Fibroblast of skin of left biceps (primary cell): ENCODE measurements at places on chromosomes 4 and X.
A peak's percentile ranks its signal among the peaks of the same experiment; 100 is the strongest.

GRCh38 chrX:97366237-97366636 lies 482.5 kb downstream of the RPA4 start:
- no peak for DNase-seq

- no peak for DNase-seq
These were observed 3.6 kb downstream of the MID1IP1 start for GRCh38 chrX:38804682-38805431.

- no peak for DNase-seq
These were observed 12.8 kb downstream of the CTBP1 start for GRCh38 chr4:1236103-1236641.

DNA sequence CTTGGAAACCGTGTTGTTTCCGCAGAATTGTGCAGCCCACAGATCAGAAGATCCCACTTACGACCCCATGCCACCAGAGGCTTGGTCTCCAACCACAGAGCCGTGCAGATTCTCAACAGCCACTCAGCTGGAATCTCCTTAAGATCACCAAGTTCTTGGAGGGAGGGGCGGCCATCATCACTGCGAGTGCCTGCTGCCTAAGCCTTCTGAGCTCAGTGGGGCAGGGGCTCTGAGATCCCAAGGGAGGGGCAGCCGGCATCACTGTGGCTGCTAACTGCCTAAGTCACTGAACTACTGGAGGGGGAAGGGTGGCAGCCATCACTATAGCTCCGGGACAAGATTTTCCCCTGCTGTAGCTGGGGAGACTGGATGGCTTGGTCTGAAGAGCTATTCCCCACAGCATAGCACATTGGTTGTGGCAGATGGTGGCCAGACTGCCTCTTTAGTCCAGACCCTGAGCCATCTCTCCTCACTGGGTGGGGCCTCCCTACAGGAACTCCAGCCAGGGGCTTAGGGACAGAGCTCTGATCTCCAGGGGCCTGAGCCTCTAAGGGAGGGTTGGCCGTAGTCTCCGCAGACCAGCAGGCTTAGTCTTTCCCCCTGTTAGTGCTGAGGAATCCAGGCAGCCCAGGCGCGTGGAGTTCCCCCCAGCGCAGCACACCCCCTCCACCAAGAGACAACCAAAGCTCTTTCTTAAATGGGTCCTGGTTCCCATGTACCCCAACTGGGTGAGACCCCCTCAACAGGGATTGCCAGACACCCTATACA lies 1483.9 kb downstream of the ADGRL3 start:
- no peak for DNase-seq

GRCh38 chr4:176791591-176792325 lies 964 bp downstream of the VEGFC start:
- no peak for DNase-seq

- DNase-seq, result no peak
These were observed 764 bp downstream of the PDGFRA start for GRCh38 chr4:54229631-54230483.

GRCh38 chr4:40649321-40649720 lies 19.7 kb upstream of the RBM47 start:
- DNase-seq, result no peak

- DNase-seq, result no peak
These were observed 113.9 kb upstream of the EOLA2 start for GRCh38 chrX:150052226-150052625.

DNA sequence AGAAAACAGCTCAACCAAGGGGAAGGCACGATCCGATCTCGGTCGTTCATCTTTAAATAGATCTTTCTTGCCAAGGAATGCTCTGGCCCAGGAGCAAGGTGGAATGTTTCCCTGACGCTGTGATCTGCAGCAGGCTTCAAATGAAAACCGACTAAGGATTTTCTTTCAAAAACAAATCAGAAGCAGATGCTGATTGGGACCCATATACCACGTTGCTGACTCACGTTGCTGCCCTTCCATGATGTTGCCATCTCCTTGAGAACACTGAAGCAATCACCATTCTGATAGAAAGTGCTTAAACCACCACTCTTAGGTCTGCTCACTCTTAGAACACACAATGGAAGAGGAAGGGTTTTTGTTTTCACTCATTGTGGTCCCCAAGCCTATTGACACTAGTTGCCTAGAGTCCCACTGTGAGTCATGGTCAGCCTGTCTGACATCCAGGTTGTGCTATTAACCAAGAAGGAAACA lies 26.1 kb downstream of the LAMTOR3 start:
- DNase-seq, result peak; percentile 34

GRCh38 chr4:132383571-132384199 lies 765.4 kb upstream of the PCDH10 start:
- no peak for DNase-seq

DNA sequence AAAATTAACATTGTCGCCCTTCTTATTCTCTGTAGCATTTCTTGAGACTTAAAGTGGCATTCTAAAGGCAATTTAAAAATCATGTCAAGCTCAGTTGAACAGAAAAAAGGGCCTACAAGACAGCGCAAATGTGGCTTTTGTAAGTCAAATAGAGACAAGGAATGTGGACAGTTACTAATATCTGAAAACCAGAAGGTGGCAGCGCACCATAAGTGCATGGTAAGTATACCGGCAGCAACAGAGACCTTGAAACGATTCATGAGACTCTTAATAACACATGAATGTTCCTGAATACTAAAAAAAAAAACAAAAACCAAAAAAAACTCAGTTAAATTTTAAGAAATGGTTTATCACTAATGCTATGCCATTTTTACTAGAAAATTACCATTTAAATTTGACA lies 82.4 kb upstream of the HPRT1 start:
- no peak for DNase-seq

DNA sequence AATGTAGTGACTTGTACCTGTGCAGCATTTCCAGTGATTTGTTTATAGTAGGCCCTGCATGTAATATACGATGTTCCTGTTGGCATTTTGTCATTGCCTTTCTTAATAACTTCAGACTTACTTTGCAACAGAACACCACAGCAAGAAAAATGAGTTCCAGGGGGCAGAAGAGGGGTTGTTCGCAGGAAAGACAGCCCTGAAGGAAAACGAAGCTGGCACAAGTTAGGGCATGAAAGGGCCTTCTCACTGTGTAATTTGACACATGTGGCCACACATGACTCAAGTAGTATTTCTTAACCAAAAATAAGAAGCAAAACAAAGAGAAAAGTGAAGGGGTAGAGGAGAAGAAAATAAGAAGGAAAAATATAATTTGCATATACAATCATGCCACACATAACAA lies 265.8 kb upstream of the SMIM31 start:
- no peak for DNase-seq

DNA sequence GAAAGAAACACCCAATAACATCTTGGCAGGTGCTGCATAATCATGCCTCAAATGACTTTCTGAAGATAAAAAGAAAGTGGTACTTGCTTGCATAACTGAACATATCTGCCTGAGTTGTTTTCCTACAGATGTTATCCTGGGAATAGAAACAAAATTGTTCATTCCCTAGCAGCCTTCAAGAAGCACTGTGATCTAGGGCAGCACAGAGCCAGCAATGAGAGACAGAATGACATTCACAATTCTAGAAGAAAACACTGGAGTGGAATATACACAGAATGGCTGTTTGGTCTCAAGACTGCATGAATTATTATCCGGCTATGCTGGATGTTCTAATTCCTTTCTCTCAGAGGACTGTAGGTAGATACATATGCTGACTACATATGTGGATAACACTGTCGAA lies 790.9 kb downstream of the PDHA2 start:
- DNase-seq, result no peak

DNA sequence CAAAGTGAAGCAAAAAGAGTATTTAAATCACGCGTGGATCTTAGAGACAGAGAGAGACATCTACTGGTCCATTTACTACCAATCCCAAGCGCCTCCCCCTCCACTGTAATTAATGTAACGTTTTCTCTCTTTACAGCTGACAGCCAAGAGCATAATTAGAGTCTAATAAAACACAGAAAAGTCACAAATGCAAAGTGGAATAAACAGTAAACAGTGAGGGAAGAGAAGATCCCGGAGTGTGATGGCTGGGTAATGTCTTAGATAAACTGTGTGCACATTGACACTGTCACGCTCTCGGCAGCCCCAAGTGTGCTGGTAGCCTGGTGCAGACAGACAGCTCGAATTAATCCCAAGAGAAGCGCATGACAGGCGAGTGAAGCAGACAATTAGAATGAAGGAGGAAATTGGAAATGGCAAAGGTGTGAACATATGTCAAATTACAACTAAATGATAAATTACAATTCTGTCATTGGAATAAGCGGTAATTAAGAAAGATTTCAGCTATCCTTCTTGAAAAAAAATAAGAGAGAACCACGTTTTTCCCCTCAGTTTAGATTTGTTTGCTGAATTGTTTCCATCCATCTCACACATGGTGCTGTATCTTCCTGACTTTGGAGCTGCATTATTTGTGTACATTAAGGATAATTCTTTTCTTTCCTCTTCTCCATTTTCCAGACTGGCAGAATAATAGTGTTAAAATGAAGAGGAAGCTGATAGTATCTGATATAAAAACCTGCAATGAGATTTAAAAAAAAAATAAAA lies 100.1 kb downstream of the CXXC4 start:
- DNase-seq, result no peak

DNA sequence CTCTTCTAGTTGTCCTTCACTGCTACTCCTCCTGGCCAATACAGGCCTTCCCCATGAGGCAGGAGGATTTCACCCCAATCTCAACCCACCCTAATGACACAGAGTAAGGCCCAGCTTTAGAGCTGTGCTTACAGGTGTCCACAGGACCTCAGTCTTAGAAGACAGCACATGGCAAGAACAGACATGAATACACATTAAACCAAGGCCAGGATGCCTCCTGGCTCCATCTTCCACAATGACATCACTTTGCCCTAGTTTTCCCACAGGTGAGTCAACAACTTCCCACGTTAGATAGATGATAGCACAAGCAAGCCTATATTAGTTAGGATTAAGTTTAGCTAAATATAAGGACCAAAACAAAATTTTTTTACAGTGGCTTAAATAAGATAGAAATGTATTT lies 63.8 kb upstream of the NOCT start:
- DNase-seq, result no peak

DNA sequence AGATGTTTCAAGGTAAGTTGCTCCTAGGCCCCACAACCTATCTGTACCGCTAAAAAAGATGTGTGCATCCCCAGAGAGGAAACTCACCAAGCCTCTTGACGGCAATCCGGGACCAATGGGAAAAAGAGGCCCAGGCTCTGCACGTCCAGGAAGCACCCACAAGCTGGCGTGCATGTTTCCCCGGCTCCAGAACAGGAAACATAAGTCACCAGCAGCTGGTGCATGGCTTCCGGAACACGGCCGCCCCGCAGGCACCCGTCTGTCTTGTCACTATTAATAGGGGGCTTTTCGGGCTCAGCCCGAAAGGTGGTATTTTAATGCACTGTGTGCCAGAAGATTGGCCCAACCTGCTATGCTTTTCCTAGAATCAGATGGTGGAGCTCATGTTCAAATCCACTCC lies 22.2 kb downstream of the CRMP1 start:
- DNase-seq, result no peak

DNA sequence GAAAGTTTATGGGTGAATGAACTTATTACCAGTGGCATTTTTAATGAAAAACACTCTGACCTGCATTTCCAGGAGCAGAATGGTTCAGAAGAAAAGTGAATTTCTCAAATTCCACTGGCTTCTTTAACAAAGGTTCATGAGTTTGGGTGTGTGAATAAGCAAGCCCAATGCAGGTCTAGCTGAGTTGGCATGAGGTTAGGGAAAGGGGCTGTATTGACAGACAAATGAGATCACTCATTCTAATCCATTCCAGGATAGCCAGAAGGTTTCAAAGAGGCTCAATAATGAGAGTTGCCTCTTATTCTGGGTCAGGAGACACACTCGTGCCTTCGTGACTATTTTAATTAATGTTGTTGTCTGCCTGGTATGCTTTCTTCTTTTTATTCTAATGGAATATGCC lies 43.7 kb upstream of the NPY2R start:
- no peak for DNase-seq

DNA sequence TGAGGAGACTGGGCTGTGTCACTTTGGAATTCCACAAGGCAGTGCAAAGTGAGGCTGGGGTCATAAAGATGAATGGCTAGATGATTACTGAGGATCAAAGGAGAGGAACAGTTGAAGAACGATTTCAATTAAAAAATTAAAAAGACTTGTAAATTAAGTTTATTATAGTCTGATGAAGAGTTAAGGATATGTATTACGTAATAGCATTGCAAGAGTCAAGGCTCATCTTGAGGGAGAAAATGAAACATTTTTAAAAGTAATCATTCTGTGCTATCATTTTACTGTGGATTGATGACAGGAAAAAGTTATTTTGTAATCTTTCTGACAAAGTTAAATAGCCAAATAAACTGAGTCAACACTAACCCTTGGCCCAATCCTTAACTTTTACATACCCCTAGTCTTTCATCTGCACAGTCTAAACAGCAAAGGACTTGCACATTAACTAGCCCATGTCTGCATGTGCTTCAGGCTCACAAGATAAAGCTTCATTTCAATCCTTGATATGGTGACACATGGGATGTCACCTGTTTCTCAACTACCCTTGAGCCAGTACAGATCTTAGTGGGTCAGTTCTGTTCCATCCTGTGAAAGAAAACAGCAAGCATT lies 465.5 kb upstream of the CTSO start:
- no peak for DNase-seq

GRCh38 chr4:108502356-108502755 lies 118.0 kb upstream of the RPL34 start:
- DNase-seq, result no peak

GRCh38 chrX:150270622-150271021 lies 92.5 kb upstream of the MAMLD1 start:
- no peak for DNase-seq

DNA sequence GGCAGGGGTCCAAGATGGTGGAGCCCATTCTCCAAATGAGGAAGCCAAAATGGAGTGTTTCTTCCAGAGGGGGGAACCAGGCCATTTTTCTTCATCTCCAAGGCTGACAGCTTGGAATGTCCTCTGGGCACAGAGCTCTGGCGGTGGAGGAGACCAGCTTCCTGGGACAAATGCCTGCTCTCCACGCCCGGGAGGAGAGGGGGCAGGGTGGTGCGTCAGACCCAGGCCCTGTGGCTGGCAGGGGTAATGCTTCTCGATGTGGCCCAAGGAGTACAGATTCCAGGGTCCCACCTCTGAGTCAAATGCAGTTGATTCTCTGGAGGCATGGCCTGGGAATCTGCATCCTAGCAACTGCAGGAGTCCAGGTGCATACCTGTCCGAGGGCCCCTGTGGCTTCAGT lies 44.6 kb upstream of the ADRA2C start:
- DNase-seq, result no peak

DNA sequence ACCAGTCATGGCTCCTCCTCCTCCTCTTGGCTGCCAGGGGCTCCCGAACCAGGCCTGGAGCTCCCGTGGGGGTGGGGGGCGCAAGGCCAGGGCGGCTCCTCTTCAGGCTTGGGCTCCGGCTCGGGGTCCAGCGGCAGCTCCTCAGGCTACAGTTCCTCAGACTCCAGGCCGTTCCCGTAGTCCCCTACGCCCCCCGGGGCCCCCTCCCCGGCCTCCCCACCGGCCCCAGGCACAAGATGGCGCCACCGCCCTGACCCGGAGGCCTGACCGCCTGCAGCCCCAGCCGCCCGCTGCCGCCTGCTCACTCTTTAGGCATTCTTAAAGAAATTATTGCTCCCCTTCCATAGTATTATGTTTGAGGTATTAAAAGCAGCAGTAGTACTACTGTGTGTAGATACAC lies 54.5 kb downstream of the TAF1 start:
- no peak for DNase-seq

- DNase-seq, result no peak
These were observed 88.5 kb upstream of the ADRA2C start for GRCh38 chr4:3677748-3678070.

- DNase-seq, result no peak
These were observed 59.3 kb downstream of the AFF1 start for GRCh38 chr4:86993909-86994681.
